Stimulated activated CD4-positive, alpha-beta T cell treated with anti-CD3 and anti-CD28 coated beads, Interleukin-1b, Interleukin-23, amount 100 ng/mL, for 24 hours (primary cell): ENCODE measurements at places on chromosomes 1 and 21.

- no peak for DNase-seq
Measured at GRCh38 chr1:15345705-15346345, 63.9 kb upstream of the EFHD2 start.

DNA sequence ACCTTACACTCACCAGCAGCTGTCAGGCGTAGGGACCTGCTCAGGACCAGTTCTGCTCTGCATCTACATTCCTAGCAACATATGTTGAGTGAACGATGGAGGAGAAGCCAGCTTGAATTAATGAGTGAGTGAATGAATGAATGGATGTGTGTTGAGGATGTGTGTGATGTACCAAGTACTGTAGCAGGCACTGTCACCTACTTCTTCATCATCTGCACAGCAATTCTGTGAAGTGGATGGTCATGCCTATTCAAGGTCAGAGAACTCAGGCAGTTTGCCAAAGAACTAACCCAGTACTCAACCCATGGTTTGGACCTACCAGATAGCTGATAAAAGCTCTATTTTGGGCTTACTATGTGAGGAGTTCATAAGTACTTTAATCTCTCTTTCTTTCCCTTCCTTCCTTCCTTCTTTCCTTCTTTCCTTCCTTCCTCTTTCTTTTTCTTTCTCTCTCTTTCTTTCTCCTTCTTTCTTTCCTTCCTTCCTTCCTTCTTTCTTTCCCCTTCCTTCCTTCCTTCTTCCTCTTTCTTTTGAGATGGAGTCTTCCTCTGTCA, 56.9 kb downstream of the ATP1A1 start:
- no peak for DNase-seq

DNA sequence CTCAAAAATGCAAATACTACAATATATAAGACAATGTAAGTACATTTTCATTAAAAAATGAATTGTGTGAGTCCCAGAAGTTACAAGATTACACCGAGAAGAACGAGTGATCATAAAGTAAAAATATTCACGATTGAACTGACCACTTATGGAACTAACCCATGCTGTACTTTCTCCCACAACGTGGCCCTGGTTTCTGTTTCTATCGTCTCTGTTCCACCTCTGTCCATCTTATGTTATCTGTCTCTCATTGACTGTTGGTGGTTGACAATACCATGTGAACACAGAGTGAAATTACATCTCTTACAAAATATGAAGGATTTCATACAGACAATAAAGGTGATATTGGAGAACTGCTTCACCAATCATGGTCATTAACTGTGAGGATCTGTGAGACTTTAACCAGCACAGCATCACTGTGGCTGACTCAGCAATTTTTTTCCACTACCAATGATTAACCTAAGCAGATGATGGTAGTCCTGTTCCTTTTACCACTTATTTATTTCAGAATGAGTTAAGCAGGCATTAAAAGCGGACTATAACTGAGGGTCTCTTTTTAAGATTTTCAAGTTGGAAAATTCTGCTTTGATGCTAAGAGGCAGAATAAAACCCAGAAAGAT, 165.1 kb downstream of the TGFB2 start:
- no peak for DNase-seq

GRCh38 chr1:74463333-74463988, 49.0 kb downstream of the LRRC53 start:
- no peak for DNase-seq

GRCh38 chr21:34185026-34185750, 111.8 kb downstream of the MRPS6 start:
- DNase-seq = no peak

DNA sequence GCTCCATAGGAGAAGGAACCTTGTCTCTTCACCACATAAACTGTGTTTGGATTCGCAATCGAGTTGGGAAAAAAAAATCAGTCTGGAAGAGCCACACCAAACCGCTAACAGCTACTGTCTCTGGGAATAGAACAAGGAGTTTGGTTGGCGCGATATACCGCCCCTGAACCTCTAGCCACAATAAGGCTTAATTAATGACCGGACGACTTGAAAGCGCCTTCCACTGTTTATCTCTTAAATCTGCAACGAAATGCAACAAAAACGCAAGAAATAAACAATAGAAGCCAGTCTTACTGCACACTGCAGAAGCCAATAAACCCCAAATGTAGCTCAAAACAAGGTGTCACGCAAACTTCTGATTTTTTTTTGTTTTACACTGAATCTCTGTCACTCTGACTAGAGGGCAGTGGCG, 10.9 kb downstream of the BTBD19 start:
- DNase-seq = no peak

- no peak for DNase-seq
Measured at GRCh38 chr1:204598319-204598969, 82.2 kb downstream of the MDM4 start.

GRCh38 chr1:211198111-211198510, 61.1 kb upstream of the RCOR3 start:
- DNase-seq = no peak

- DNase-seq = no peak
Measured at GRCh38 chr1:78298349-78298748, 192.4 kb upstream of the PTGFR start.

GRCh38 chr1:177186639-177187038, 15.9 kb downstream of the BRINP2 start:
- DNase-seq = no peak

DNA sequence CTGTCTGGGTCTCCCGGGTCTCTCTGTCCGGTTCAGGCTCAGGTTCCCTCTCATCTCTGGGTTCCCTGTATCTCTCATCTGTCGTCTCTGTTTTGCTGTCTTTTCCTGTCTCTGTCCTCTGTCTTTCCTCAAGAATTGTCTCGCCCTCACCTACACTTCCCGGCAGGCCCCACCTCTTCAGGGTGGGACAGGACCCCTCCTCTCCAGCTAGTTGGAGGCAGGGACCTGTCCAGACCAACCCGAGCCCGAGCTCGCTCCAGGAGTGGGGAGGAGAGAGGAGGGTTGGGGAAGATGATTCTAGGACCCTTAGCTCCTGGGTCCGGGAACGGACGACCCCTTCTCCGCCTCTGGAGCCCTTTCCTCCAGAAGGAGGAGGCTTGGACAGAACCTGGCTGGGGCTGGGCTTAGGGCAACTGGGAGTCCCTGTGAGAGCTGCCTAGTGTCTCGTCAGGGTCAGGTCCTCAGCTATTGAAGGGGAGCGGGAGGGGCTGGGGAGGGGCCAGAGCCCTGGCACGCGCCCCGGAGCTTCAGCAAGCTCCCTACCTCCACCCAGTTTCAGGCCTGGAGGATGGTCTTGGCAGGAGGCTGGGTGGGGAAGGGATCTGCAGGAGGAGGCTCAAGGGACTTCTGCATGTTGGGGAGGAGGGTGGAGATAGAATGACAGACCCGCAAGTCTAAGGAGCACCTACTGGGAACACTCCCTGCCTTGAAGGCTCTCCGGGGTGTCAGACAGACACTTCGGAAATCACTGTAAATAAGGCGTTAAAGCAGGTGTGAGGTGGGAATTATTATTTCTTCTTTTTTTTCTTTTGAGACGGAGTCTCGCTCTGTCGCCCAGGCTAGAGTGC, 26.3 kb upstream of the EPB41 start:
- DNase-seq = no peak

DNA sequence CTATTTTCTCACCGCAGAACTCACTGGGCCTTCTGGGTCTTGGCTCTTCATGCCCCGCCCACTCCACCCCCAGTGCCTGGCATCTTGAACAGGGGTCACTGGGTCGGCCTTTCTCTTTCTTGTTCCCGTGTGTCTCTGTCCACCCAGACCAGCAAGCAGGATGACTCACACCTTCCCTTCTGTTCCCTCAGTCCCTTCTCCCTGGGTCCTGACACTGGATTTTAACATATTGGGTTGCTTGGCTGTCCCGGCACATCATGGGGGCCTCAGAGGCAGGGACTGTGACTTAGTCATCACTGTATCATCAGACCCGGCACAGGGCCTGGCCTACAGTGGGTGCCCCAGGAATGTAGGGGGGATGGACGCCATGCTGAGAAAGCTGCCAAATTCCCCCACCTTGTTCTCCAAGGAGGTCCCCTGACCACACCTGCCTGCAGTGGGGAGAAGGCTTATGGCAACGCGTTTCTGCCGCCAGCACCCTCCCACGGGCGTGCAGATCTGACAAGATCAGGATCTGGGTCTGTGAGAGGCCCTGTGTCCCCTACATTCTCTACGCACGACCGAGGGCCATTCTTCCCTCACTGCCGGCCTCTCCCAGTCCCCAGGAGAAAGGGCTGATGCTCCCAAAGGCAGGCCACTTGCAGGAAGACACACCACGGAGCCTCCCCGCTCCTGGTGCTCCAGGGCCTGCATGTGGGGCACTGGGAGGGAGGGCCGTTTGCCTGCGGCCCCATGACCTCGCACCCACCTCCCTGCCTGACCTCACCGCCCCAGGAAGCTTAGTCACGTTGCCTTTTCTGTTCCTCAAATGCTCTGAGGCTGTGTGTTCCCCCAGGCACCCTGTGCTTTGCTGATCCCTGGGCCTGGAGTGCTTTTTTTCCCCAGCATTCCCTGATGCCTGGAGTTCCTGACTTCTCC, 157.2 kb upstream of the TMEM51 start:
- no peak for DNase-seq

GRCh38 chr1:183032122-183032921, 9.1 kb downstream of the LAMC1 start:
- no peak for DNase-seq

GRCh38 chr1:32892368-32893197, 6.3 kb downstream of the HPCA start:
- DNase-seq = no peak

DNA sequence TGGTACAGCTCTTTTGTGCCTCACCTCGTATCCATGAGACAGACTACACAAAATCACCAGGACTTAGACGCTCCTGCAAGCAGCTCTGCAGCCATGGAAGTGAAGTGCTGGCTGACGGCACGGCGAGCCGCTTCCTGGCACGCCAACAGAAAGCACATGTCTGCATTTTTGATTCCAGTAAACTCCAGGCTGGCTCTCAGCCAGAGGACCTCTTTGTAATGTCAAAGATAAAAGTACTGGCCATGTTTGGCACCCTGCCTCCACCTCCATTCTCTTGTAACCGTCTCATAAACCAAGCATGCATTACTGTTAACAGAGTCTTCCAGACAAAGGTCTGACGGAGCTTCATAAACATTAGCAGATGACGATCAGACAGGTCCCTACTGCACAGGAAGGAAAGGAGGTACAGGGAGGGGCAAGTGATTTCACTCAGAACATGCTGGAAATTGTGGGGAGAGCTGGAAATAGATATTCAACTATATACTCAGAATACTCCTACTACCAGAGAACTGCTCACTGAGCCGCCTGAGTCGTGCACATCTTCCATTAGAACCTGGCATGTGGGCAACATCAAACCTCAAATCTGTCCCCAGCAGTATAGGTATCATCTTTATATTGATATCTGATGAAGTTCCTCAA, 632.0 kb downstream of the SMYD3 start:
- DNase-seq = no peak

- DNase-seq = no peak
Measured at GRCh38 chr1:221276896-221277409, 397.7 kb downstream of the HLX start.

DNA sequence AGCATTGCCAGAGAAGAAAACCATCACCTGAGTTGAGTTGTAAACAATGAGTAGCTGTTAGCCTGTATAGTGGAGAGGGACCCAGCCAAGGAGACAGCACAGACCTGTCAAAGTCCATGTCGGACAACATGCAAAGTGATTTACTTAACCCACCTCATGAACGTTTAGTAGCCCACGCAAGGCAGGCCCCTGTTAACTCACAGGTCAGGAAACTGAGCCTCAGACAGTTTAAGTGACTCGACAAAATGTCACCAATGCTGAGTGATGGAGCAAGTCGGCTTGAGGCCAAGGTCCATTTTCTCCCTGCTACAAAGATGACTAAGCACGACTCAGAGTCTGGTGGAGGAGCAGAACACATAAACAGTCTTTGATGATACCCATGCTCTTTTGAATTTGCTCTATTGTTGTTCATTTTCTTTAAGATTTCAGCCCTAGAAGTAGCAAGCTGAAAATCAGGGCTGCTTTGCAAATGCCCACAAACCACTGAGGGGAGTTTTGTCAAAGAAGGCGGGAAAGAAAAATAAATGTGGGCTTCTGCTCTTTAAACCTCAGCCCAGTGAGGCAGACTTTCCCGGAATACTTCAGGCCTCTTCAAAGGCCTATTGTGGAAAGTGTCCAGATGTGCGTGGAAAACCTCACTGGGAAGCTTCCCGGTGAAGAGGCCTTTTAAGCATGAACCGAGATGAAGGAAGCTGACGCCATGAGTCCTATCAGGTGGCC, 83.8 kb upstream of the HOOK1 start:
- no peak for DNase-seq

GRCh38 chr1:7046314-7046713, 261.1 kb downstream of the CAMTA1 start:
- no peak for DNase-seq

- no peak for DNase-seq
Measured at GRCh38 chr1:25861316-25862286, 2.3 kb upstream of the AUNIP start.

GRCh38 chr1:27592931-27593677, 10.8 kb downstream of the AHDC1 start:
- DNase-seq = no peak

- DNase-seq = no peak
Measured at GRCh38 chr1:45679123-45679522, 7.2 kb downstream of the GPBP1L1 start.

DNA sequence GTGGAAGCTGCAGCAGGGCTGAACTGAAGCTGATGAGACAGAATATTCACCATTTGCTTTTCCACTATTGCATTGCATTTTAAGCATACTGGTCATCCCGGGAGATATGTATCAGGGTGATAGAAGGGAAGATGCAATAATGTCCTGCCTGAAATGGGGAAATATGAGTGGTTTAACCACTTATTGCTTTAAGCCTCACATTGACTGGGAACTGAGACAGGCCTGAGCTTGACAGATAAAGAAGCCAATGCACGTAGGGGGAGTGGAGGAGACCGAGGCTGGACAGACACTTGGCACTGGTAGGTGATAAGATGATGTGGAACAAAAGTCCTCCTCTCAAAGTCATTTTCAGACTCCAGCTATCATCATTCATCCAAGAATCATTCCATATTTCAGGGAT, 911.7 kb upstream of the NCAM2 start:
- no peak for DNase-seq

- DNase-seq = no peak
Measured at GRCh38 chr1:232620356-232620969, 9.5 kb downstream of the SIPA1L2 start.

GRCh38 chr21:42905195-42905594, 12.1 kb downstream of the NDUFV3 start:
- no peak for DNase-seq

DNA sequence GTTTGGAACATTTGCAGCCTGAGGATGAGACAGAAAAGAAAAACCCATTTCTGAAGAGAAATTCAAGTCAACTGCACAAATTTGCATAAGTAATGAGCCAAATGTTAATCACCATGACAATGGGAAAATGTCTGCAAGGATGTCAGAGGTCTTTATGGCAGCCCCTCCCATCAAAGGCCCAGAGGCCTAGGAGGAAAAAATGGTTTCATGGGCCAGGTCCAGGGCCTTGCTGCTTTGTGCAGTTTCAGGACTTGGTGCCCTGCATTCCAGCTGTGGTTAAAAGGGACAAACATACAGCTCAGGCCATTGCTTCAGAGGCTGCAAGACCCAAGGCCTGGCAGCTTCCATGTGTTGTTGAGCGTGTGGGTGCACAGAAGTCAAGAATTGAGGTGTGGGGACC, 13.4 kb downstream of the RBM11 start:
- no peak for DNase-seq

- DNase-seq = no peak
Measured at GRCh38 chr1:98963064-98963758, 41.5 kb downstream of the PLPPR5 start.

GRCh38 chr1:170356585-170356984, 175.4 kb upstream of the GORAB start:
- no peak for DNase-seq
